ENCODE measurements at places on chromosomes 12 and 14.

- DNase-seq, result no peak
These were observed 7.9 kb downstream of the IFFO1 start for GRCh38 chr12:6547987-6548386.

DNA sequence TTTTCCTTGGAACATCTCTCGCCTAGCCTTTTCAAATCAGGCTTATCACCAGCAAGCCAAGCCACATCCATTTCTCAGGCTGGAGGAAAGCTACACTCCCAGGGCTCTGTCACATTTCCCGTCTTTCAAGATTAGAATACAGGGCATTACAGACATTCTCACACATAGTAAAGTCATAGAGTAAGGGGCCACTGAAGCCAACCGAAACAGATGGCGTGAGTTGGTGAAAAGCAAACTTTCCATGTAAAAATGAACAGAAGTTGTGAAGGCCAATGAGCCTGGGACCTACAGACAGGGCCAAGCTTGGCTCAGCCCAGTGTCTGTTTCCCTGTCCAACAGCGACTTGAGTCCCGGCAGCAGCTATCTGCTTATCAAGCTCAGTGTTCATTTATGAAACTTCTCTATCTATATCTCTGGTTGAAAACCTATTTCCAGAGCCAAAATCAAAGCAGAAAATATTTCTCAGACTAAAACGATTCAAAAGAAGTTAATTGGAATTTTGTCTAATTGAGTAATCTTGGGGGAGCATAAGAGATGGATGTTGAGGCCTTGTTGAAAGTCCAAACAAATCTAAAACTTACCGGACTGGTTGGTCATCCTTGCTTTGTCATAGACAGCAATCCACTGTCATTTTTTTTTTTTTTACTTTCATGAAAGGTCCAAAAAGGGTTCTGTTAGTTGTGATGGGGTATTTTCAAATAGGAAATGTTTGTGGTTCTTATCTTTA lies 105.6 kb downstream of the DAAM1 start:
- no peak for DNase-seq

DNA sequence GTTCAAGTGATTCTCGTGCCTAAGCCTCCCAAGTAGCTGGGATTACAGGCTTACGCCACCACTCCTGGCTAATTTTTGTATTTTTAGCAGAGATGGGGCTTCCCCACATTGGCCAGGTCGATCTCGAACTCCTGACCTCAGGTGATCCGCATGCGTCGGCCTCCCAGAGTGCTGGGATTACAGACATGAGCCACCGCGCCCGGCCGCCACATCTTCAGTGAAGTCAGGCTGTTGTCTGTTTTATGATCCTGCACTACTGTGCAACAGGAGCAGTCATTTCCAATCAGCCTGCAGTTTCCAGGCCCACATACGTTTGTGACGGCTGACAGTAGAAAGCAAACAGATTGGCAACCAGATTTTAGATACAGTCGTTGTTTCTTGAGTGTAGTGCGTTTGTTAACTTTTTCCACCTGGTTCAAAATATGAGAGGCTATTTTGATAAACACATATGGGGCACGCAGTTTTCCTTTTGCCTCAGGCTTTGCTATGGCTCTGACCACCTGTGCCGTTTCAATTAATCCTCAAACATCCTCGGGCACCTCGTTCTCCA lies 74.8 kb downstream of the LGMN start:
- no peak for DNase-seq

DNA sequence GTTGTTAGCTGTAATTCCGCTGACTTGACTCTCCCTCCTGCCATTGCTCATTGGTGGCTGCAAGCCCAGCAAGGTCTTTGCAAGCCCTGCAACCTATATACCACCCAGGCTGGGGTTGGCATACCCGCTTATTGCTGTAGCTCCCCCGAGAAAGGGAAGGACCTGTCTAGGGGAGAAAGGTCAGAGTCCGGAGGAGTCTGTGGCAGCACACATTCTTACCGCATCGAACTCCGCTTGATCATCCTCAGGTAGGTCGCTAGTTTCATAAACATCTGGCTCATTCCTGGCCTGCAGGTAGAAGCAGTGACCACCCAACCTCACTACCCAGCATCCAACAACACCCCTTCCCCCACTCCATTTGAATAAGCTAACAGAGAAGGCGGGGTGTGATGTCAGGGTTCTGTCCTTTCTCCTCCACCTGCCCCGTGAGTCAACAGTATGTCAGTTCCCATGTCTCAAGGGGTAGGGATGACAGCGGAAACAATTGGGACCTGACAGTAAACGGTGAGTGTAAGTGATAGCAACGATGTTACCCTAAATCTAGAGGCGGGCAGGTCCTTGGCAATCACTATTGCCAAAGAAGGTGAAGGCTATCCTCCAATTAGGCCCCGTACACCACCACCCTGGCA lies 1.1 kb downstream of the DCTN2 start:
- DNase-seq, result no peak

- DNase-seq, result no peak
These were observed 17.1 kb downstream of the DEGS2 start for GRCh38 chr14:100142073-100143040.

DNA sequence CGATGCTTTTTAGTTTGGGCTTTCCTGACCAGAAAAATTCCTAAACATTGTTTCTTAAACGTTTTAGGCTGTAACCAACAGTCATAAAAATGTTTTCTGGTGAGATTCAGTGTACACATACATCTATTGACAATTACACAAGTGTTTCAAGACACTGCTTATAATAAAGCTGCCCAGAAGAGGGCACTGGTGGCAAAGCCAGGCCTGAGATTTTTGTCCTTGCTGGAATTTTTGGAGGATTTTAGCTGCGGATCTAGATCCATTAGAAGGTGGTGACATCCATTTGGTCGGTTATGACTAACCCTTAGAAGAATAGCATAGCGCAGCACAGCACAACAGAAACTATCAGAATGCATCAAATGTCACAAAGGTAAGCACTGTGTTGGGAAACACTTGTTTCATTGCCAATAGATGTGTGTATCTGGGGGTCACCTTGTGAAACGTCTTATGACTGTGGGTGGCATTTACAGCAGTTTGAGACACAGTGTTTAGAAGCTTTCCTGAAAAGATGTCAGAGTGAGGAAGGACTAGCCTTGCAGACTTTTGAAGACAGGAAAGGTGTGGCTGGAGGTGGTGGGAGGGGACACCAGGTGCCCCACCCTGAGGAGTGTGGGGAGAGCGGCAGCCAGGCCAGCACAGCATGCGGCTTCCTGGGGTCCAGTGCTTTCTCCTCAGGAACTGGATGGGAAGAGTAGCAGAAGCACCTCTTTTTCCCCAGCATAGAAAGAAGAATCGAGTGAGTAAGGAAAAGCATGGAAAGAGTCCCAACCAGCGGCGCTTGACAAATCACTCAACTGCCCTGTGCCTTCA lies 54.7 kb upstream of the FKBP4 start:
- DNase-seq, result no peak

DNA sequence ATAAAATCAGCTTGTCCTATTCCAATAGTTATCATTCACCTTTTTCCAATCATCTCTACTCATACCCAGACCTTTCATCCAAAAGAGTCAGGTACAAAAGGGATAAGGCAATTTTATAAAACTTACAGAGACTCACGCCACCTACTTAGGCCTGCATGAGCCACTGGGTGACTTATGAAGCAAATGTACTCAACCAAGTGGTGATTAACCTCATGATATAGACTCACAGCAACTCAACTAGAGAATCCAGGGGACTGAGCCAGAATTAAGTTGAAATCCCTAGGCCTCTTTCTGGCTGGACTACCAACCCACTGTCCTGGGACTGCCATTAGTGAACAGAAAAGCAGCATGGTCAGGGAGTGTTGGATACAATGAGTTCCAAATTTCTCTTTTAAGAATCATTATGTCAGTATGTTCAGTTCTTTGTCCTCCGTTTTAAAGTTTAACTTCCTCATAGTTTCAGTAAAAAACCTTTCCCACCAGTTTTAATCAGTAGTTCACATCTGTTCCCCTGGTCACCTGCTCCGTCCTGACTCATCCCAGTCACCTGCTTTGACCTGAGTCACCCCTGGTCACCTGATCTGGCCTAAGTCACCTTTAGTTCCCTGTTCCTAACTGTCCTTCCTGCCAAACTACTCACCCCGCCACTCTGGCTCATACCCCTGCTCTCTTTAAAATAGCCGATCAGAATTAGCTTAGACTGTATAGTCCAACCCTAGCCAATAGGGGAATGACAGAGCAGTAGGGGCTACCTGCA lies 36.8 kb downstream of the SPTSSA start:
- no peak for DNase-seq

GRCh38 chr12:54421879-54422250 lies 2.8 kb upstream of the ITGA5 start:
- DNase-seq, result no peak

- DNase-seq, result no peak
These were observed 17.2 kb upstream of the NRXN3 start for GRCh38 chr14:78153064-78153341.

- no peak for DNase-seq
These were observed 128.9 kb downstream of the FOXN3 start for GRCh38 chr14:89288114-89288513.

GRCh38 chr14:84272290-84272721 lies 1257.6 kb upstream of the FLRT2 start:
- no peak for DNase-seq

- DNase-seq, result no peak
These were observed 371.3 kb upstream of the FAR2 start for GRCh38 chr12:28777603-28778365.
